ENCODE measurements at places on chromosomes 6 and 20. TPM values are rescaled to one million over a fixed set of nuclear protein-coding genes. Genes with fewer than 3 reads are reported as not detected.

DNA sequence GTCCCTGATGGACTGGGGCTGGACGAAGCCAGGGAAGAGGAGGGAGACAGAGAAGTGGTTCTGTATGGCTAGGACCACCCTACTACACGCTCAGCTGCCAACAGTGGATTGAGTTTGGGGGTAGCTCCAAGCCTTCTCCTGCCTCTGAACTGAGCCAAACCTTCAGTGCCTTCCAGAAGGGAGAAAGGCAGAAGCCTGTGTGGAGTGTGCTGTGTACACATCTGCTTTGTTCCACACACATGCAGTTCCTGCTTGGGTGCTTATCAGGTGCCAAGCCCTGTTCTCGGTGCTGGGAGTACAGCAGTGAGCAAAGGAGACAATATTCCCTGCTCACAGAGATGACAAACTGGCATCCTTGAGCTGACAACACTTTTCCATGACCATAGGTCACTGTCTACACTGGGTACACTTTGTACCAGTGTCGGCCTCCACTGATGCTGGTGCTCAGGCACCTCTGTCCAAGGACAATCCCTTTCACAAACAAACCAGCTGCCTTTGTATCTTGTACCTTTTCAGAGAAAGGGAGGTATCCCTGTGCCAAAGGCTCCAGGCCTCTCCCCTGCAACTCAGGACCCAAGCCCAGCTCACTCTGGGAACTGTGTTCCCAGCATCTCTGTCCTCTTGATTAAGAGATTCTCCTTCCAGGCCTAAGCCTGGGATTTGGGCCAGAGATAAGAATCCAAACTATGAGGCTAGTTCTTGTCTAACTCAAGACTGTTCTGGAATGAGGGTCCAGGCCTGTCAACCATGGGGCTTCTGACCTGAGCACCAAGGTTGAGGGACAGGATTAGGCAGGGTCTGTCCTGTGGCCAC, 11.3 kb upstream of the RBCK1 start:
- DNase-seq = no peak

STXBP5 gene
- total RNA-seq = 10.5 TPM

GRCh38 chr20:13771853-13772453, 12.8 kb downstream of the ESF1 start:
- DNase-seq = no peak

- peak; percentile 25 for DNase-seq
Measured at GRCh38 chr6:72374172-72374571, 247.7 kb upstream of the KCNQ5 start.

MUC22 gene
- not detected for total RNA-seq

- DNase-seq = no peak
Measured at GRCh38 chr20:38931984-38932383, 5.8 kb downstream of the FAM83D start.

ALDH5A1 gene
- 14.4 TPM for total RNA-seq

DNA sequence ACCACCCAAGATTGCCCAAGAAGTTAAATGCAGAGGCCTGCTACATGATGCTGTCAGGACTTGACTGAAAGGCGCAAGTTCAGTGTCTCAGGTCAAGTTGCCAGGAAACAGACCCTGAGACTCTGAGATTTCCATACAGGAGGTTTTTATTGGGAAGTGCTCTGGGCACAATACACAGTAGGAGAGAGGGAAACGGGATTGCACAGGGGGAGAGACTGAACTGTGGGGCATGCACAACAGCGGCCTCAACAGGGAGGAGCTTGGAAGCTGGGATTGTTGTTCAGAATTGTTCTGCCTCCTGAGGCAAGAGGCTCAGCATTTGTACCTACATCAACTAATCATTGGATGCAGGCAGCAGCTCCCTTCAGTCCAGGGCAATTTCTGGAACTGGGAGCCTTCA, 6.7 kb downstream of the STX11 start:
- DNase-seq = no peak

DNA sequence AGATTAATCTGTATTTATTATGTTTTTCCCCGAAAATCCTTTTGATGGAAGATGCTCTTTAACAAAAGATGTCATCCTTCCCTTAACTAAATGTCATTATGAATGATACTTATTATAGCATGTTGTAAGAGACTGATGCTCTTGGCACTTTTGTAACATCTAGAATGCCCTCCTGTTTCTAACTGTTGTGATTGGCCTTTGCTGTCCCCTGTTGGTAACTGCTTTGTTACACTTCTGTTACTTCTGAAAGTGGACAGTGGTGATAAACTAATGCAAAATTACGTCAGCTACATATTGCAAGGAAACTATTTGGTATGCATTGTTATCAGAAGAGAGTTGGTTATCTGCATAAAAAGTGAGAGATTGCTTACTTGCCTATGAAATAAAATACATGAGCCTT, 5.8 kb downstream of the TTK start:
- no peak for DNase-seq

Data from upper lobe of left lung (tissue), 6 donors.